A549 treated with Hydrocortisone at 1 μM for 4 hours (cell line): ENCODE measurements at places on chromosomes 1 and 21. TPM values are rescaled to one million over a fixed set of nuclear protein-coding genes. Genes with fewer than 3 reads are reported as not detected.

The MT1HL1 gene
- total RNA-seq: not detected in 5 replicates

The FCRL4 gene
- not detected in 5 replicates for total RNA-seq

The DMBX1 gene
- 0.61 to 0.99 TPM (median 0.87 TPM) in 5 replicates for total RNA-seq

The GCSAML gene
- total RNA-seq: not detected in 5 replicates

The KIF26B gene
- total RNA-seq: 0.03 to 0.08 TPM (median 0.06 TPM) in 5 replicates

The IQGAP3 gene
- 13.4 to 17.9 TPM (median 16.5 TPM) in 5 replicates for total RNA-seq

The TSPEAR gene
- not detected in 5 replicates for total RNA-seq

The SH2D2A gene
- 3.0 to 3.8 TPM (median 3.7 TPM) in 5 replicates for total RNA-seq

The MAB21L3 gene
- total RNA-seq: 0.03 TPM in 1 of 5 replicates, not detected in the others

The BGLAP gene
- 0.16 to 0.62 TPM (median 0.30 TPM) in 3 of 5 replicates, not detected in the others for total RNA-seq

The LINGO4 gene
- total RNA-seq: not detected in 5 replicates

The SNRNP40 gene
- 36.5 to 43.5 TPM (median 42.1 TPM) in 5 replicates for total RNA-seq

The OR10K2 gene
- not detected in 5 replicates for total RNA-seq

The CFHR1 gene
- total RNA-seq: 0.13 to 0.22 TPM (median 0.17 TPM) in 5 replicates

The PTGER3 gene
- 0.03 TPM in 1 of 5 replicates, not detected in the others for total RNA-seq

The CLCA4 gene
- total RNA-seq: 0.02 to 0.03 TPM in 2 of 5 replicates, not detected in the others

The HMGN1 gene
- 159 to 177 TPM (median 163 TPM) in 5 replicates for total RNA-seq

The RIMKLA gene
- total RNA-seq: 0.38 to 0.90 TPM (median 0.66 TPM) in 5 replicates

The RGL1 gene
- total RNA-seq: 0.70 to 0.98 TPM (median 0.82 TPM) in 5 replicates

The RCSD1 gene
- total RNA-seq: 0.06 to 0.21 TPM (median 0.06 TPM) in 3 of 5 replicates, not detected in the others

The NEXN gene
- total RNA-seq: 5.6 to 11.7 TPM (median 6.4 TPM) in 5 replicates

The ESRRG gene
- not detected in 5 replicates for total RNA-seq

The HES5 gene
- total RNA-seq: not detected in 5 replicates

The YARS1 gene
- 56.6 to 104 TPM (median 64.4 TPM) in 5 replicates for total RNA-seq

The TPTE gene
- not detected in 5 replicates for total RNA-seq

The SERPINC1 gene
- 0.07 to 0.13 TPM (median 0.10 TPM) in 4 of 5 replicates, not detected in the other for total RNA-seq

The SPTA1 gene
- total RNA-seq: not detected in 5 replicates

The TMEM82 gene
- not detected in 5 replicates for total RNA-seq

The TGFB2 gene
- total RNA-seq: 10.1 to 13.5 TPM (median 12.3 TPM) in 5 replicates

The RAB25 gene
- total RNA-seq: 0.17 to 0.28 TPM in 2 of 5 replicates, not detected in the others

The AADACL4 gene
- total RNA-seq: not detected in 5 replicates

The SYDE2 gene
- 0.54 to 1.2 TPM (median 1.0 TPM) in 5 replicates for total RNA-seq

The COL24A1 gene
- total RNA-seq: 0.02 TPM in 1 of 5 replicates, not detected in the others

The SLAMF7 gene
- 0.99 to 2.1 TPM (median 1.8 TPM) in 5 replicates for total RNA-seq

The AQP10 gene
- not detected in 5 replicates for total RNA-seq

The RHOU gene
- total RNA-seq: 8.9 to 15.1 TPM (median 11.6 TPM) in 5 replicates

The PTGS2 gene
- total RNA-seq: 4.2 to 7.5 TPM (median 5.8 TPM) in 5 replicates

The MUTYH gene
- 6.8 to 10.2 TPM (median 8.5 TPM) in 5 replicates for total RNA-seq

The SYT14 gene
- 0.06 to 0.09 TPM (median 0.08 TPM) in 5 replicates for total RNA-seq

The PLEKHA6 gene
- 26.4 to 36.3 TPM (median 33.2 TPM) in 5 replicates for total RNA-seq

The LCE2C gene
- not detected in 5 replicates for total RNA-seq
